ENCODE measurements at places on chromosomes 4 and X. TPM values are rescaled to one million over a fixed set of nuclear protein-coding genes. Genes with fewer than 3 reads are reported as not detected.

Gene RHOXF2
- polyA plus RNA-seq, result 0.13 TPM

GRCh38 chr4:2306773-2307410, 45.0 kb upstream of the MXD4 start:
- DNase-seq, result no peak

GRCh38 chr4:169791527-169792156, 33.9 kb upstream of the HPF1 start:
- DNase-seq, result peak; percentile 78

DNA sequence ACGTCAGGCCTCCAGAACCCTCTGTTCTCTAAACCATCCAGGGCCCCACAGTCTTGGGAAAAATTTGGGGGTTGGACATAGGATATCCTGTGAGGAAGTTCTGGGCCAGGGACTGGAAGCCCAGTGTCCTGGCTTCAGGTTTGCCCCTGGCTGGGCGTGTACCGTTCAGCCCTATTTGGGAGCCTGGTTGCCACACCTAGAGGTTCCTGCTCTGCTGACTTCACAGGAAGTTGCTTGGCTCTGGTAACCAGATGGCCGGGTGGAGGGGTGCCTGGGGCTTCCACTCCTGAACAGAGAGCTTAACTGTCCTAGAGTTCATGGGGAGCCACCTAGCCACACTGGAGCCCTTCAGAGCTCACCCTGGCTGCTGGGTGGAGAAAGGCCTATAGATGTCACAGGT, 1.1 kb downstream of the TAFAZZIN start:
- no peak for DNase-seq

Gene SOWAHB
- 5.5 TPM for polyA plus RNA-seq

DNA sequence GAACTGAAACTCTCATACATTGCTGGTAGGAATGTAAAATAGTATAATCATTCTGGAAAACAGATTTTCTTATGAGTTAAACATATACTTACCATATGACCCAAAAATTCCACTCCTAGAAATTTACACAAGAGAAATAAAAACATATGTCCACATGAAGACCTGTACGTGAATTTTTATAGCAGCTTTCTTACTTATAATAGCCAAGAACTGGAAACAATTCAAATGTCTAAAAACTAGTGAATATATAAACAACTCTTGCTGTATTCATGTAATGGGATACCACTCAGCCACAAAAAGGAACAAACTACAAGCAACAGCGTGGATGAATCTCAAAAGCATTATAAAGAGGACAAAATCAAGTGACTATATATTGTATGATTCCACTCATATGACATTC, 27.5 kb downstream of the TMEM156 start:
- DNase-seq, result no peak

Gene CNKSR2
- 1.4 TPM for polyA plus RNA-seq

Gene ERAS
- not detected for polyA plus RNA-seq

Gene PCDH7
- polyA plus RNA-seq, result 22.2 TPM

- peak; percentile 46 for DNase-seq
Measured at GRCh38 chr4:185534866-185535611, at the start of gene PDLIM3. Gene PDLIM3 (minus strand): TSS chr4:185535507. CDS start chr4:185535434, 73 bp downstream.

DNA sequence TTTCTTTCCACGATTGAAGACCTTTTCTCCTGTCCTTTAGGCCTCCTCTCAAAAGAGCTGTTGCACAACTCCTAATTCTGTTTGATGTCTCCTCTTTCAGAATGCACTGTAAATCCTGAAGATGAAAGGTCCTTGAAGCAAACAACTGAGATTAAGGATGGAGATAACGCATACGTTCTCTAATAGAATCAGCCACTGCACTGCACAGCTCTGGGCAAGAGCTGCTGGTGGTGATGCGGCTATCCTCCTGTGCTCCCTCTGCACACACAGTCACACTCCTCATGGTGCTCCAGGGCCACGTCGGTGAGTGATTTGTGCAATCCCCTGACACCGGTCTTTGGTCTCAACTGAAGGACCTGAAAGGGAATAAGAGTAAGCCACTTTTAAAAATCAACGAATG, 208.7 kb downstream of the PDGFC start:
- DNase-seq, result no peak

Gene WDR17
- polyA plus RNA-seq, result 11.1 TPM

DNA sequence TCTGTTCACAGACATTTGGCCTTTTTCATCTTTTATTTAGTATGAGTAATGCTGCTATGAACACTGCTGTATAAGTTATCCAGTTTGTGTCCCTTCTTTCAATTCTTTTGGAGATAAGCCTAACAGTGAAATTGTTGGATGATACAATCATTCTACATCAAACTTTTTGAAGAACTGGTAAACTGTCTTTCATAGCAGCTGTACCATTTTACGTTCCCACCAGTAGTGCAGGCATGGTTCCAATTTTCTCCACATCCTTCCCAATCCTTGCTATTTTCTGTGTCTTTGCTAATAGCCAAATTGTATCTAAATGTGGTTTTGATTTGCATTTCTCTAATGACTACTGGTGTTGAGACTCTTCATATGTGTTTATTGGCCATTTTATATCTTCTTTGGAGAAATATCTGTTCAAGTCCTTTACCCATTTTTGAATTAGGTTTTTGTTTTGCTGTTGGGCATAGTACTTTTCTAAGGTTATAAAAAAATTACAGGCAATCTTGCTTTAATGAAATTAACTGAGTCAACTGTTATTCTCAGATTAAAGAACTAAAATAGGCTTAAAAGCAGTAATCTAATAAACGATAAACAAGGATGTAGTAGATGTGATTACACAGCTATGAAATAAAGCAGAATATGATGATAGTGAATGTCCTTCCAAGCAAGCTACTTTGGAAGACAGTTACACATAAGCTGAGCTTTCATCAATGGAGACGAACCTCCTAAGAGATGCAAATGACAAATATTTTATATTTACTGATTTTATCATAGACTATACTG, 57.2 kb downstream of the FBXW7 start:
- no peak for DNase-seq

Gene NEUROG2
- not detected for polyA plus RNA-seq

GRCh38 chr4:152239216-152239615, 296.7 kb downstream of the FBXW7 start:
- no peak for DNase-seq

Gene SMIM10
- 8.1 TPM for polyA plus RNA-seq

- no peak for DNase-seq
Measured at GRCh38 chrX:13650318-13650717, 2.6 kb upstream of the TCEANC start.

Gene PRDM8
- 2.8 TPM for polyA plus RNA-seq

DNA sequence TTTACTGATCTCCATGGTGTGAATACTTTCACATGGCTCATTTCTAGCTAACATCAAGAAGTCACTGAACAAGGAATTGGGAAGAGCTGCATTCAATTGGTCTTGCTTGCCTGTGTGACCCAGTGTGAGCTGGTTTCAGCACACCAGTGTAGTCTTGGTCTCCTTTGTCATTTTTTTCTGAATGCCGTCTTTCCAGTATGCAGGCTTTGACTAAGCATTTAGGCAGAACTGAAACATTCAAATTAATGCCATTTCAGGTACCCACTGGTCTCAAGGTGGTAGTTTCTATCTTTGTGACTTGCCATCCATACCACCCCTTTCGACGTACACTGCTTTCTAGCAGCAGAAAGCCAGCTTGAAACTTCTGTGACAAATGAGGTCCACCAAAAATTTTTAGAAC, 550.5 kb upstream of the BOD1L1 start:
- no peak for DNase-seq

- DNase-seq, result no peak
Measured at GRCh38 chrX:151776181-151776731, 41.7 kb downstream of the CNGA2 start.

DNA sequence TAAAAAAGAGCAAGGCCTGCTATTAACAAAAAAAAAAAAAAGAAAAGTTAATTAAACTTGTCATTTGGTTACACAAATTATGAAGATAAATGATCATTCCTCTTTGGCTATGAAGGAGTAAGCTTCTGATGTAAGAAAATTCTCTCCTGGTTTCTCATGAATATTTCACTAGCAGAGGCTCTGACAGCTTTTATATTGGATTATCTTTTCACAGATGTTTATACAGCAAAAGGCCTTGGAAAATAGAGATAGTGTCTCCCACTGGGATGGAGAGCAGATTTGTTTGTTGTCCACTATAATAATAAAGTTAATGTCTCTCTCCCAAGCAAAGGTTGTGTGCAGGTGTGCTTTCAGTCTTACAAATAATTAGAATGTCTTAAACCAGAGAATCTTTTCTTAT, 40.7 kb upstream of the PDGFC start:
- DNase-seq, result no peak

DNA sequence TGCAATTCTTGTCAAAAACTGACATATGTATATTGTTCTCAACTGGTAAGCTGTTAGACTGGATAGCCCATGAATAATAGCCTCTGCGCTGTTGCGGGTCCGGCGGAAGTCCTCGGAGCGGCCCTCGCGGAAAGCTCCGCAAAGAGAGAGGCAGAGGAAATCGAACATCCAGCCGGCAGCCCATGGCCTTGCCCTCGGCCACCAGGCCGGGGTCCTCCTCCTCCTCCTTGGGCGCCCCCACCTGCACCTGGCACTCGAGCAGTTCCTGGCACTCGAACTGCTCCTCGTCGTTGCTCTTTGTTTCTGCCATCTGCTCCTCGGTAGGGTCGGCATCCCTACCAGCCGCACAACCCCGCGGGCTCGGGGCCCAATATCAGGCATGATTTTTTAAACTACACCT, 1176.3 kb downstream of the PCDH18 start:
- DNase-seq, result no peak

Gene KLF8
- 5.7 TPM for polyA plus RNA-seq

Gene TECRL
- polyA plus RNA-seq, result not detected

GRCh38 chr4:53919535-53919934, 144.9 kb downstream of the CHIC2 start:
- DNase-seq, result no peak

DNA sequence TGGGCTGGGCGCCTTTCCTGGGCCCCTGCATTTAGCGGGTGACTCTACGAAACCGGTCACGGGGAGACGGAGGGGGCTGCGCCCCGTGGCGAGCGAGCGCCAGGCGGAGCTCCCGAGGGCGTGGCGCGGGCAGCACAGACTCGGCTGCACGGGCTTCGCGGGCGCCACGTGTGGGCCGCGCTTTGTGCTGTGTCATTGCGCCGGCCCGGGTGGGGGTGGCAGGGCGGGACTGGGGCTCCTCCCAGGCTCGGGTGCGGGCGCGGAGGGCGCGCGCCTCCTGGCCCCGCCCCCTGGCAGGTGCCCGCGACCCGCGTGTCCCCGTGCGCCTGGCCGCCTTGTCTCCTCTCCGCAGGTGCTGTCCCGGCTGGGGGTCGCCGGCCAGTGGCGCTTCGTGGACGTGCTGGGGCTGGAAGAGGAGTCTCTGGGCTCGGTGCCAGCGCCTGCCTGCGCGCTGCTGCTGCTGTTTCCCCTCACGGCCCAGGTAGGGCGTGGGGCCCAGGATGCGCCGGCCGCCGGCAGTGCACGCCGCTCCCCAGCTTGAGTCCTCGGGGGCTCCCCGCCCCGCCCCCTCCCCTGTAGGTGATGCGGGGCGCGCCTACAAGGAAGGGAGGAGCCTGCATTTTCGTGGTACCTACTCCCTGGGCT, 651 bp downstream of the UCHL1 start:
- DNase-seq, result no peak

- DNase-seq, result no peak
Measured at GRCh38 chrX:78321809-78322208, 5.6 kb downstream of the CYSLTR1 start.

GRCh38 chrX:118116713-118117550, at the start of gene KLHL13:
Gene KLHL13 (minus strand): TSS chrX:118116810. CDS start chrX:118028473, 88,337 bp downstream.
- peak; percentile 47 for DNase-seq

DNA sequence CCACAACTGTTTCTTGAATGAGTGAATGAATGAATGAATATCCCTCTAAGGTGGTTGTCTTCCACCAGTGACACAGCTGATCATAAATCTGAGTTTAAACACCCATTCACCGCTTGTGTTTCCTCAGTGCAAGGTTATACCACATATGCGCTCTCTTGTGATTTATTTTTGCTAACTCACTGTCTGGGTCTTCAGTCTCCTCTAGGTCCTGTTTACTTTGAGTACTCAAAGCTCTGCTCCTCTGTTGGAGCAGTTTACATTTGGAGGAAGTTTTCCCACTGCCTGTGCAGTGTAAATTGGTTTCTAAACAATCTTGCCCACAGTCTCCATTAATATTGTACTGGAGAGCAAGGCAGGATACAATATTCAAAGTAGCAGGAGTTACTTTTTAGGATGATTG, 212.6 kb upstream of the JADE1 start:
- no peak for DNase-seq

Gene PABPC1L2A
- not detected for polyA plus RNA-seq

GRCh38 chr4:21845663-21846062, 102.9 kb downstream of the KCNIP4 start:
- DNase-seq, result no peak

Gene DYNLT3
- polyA plus RNA-seq, result 34.7 TPM

DNA sequence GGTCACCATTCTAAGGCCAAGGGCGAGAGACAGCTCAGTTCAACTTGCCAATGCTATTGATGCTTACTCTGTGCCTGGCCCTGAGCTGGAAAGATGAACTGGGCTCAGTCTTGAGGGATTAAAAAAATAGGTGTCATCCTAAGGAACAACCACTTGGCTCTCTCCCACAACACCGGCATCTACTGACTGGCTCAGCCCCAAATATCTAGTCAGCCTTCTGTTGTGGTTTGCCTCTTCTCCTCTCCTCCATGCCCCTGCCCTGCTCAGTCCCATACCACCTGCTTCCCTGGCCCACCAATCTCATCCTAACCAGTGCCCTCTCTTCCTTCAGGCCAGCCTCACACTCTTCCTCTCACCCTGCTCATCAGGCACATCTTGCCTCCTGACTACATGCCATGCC, 29.6 kb downstream of the KDM5C start:
- DNase-seq, result no peak

DNA sequence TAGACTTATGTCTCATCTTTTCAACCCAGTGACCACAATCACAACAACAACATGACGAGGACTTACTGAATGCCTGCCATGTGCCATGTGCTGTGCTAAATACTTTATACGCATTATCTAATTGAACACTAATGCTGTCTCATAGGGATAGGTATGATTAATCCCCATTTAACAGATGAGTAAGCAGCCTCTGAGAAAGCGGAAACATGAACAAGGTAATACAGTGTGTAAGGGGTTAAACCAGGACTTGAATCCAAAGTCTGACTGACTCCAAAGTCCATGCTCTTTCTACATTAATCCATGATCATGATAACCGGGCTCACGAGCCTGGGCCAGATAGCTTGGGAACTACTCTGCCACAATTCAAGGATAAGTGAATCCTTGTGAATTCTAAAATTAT, 105.3 kb upstream of the MBNL3 start:
- DNase-seq, result no peak

Gene XKRX
- polyA plus RNA-seq, result 0.61 TPM

DNA sequence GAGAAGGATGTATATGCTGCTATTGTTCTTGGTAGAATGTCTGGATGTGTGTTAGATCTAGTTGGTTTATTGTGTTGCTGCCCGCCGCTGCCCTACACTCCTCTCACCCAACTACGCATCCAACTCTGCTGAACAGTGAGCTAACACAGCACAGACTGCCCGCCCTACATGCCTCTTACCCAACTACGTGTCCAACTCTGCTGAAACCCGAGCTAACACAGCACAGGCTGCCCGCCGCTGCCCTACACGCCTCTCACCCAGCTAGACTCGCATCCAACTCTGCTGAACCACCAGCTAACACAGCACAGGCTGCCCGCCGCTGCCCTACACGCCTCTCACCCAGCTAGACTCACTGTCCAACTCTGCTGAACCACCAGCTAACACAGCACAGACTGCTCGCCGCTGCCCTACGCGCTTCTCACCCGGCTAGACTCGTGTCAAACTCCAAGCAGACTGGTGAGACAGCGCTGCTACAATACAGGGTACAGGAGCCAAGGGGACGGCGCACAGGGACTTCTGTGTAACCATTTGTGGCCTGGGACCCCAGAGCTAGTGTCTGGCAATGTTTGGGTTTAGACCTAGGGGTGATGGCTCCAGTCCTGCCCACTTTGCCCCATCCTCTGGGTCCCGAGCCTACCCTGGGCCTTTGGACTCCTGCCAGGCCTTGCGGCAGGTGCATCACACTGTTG, 11.6 kb upstream of the CTBP1 start:
- no peak for DNase-seq

All from renal pelvis (tissue), 12 donors.